Neural crest cell (in vitro differentiated cells): ENCODE measurements at places on chromosomes 16 and 17.

DNA sequence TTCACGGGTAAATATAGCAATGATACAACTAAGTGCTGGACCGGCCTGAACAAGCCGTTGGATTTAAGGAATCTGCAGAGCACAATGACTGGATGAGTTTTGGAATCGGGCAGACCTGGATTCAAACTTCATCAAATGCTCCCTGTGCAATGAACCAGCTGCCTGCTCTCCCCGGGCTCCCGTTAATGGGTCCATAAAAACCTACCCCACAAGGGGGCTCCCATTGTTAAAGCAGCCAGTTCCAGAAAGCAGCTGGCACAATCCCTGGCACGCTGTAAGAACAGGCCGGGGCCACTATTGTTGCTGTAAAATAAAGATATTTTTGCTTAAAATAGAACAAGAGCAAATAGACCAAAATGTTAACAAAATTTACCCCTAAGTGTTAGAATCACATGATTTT is 131.9 kb downstream of the C16orf95 start:
- no peaks in the 10 kb centered on the region for H3K27me3 ChIP-seq
- no peak for DNase-seq
- H3K27ac ChIP-seq: no peak overlapping the region
- no peak overlapping the region for H3K4me3 ChIP-seq
- H3K36me3 ChIP-seq: peaks cover 8% of the 10 kb centered on the region

GRCh38 chr17:46875849-46876352 is 24.5 kb downstream of the WNT9B start:
- no peaks in the 10 kb centered on the region for H3K4me1 ChIP-seq
- H3K27ac ChIP-seq: no peak overlapping the region

DNA sequence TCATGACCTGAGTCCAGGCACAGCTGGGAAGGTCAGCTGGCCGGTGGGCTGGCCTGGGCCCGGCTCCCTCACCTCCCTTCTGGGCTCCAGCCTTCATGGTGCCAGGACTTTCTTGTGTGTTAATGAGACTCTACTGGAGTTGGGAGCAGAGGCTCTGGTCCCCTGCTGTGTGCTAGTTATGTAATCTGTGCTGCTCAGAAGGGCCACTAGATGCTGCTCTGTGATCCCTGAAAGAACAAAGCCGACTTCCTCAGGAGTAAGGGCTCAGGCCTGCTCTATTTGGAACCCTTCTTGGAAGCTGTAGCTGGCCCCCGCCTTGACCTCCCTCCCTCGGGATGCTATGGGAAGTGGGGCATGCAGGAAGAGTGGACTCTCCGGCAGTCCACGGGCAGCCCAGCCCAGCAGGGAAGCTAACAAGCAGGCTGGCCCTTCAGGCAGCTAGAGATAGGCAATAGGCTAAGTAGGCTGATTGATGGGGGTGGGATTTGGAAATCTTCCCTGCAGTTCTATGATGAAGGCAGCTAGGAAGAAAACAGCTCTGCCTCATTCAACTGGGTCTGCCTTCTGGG is 3.3 kb upstream of the CDK5R1 start:
- H3K36me3 ChIP-seq: peaks cover 6% of the 10 kb centered on the region
- H3K4me1 ChIP-seq: peaks cover 38% of the 10 kb centered on the region
- DNase-seq: peak; percentile 42
- peak overlapping the region; percentile 83 for H3K4me3 ChIP-seq

GRCh38 chr17:17191346-17191792 is 14.8 kb downstream of the PLD6 start:
- peak overlapping the region; percentile 12 for H3K27ac ChIP-seq
- H3K4me3 ChIP-seq: no peak overlapping the region
- H3K36me3 ChIP-seq: peaks cover 4% of the 10 kb centered on the region
- DNase-seq: no peak
- peaks cover 7% of the 10 kb centered on the region for H3K4me1 ChIP-seq

GRCh38 chr16:89265647-89266046 is 48.1 kb downstream of the ZNF778 start:
- H3K27ac ChIP-seq: no peak overlapping the region
- H3K4me1 ChIP-seq: no peaks in the 10 kb centered on the region
- no peak overlapping the region for H3K4me3 ChIP-seq

DNA sequence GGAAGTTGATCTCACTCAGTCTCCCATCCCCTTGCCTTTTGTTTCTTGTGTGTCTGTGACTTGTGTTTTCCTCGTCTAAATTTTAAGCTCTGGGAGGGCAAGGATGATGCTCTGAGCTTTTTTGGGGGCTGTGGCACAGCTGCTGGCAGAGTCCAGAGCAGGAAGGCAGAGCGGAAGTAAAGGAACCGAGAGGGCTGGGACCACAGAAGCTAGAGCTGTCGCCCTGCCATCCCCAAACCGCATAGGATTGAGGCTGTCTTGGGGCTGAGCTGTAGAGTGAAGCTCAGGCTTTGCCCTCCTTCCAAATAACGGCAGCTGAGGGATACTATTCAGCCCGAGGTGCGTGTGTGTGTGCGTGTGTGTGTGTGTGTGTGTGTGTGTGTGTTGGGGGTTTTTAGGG is 3.8 kb upstream of the DNAH2 start:
- DNase-seq: no peak
- H3K36me3 ChIP-seq: peaks cover 4% of the 10 kb centered on the region
- no peak overlapping the region for H3K27ac ChIP-seq
- peaks cover 27% of the 10 kb centered on the region for H3K27me3 ChIP-seq

DNA sequence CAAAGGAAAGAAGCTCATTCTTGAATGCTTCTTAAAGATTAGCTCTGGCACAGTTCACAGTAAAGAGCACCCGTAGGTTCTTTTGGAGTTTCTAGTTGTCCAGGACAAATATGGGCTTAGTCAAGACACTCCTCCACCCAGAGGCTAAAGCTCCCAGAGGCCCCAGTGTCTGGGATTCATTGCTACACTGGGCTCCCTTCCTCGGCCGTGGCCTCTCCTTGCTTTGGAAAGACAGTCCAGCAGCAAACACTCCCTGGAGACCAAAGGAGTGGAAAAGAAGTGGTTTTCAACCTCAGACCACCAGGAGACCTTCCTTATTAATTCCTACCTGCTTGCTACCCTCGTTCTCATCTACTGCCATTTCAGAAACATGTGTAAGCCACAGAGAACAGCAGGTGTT is 17.1 kb downstream of the PHB1 start:
- DNase-seq: no peak
- no peak overlapping the region for H3K27ac ChIP-seq
- no peaks in the 10 kb centered on the region for H3K36me3 ChIP-seq
- H3K4me1 ChIP-seq: peaks cover 33% of the 10 kb centered on the region
